ENCODE measurements at places on chromosomes 3 and 15.

- DNase-seq: no peak
Measured at GRCh38 chr3:1326546-1326945, 233.7 kb downstream of the CNTN6 start.

GRCh38 chr15:57281321-57281720, 95.0 kb upstream of the CGNL1 start:
- DNase-seq: no peak

DNA sequence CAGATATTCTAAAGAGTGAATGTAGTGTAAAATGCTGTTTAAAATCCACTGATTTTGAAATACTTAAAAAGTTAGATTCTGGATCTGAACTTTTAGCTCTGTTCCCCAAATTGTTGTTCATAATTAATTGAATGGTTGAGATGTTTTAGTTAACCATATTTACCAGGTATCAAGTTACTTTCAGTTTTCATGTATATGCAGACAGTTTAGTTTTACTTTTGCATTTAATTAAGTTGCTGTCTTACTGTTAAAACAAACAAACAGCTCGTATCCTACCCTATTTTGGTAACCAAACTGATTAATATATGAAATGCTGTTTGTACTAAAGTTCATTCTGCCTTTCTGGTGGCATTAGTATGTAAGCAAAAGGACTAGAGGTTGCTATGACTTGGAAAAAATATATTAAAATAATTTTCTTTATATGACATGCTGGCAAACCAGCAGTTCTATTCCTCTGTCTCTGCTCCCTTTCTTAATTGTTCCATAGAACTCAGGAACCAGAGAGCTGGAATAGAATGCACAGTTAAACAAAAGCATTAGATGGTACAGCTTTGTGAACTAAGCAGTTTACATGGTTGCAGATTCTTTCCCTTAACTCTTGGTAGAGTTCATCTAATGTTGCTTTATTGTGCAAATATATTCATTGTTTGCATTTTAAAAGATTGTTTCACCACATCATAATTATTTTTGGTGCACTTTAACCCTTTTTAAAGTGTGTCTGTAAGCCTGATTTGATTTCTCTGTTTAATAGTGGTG, 39.5 kb upstream of the SCAANT1 start:
- DNase-seq: no peak

DNA sequence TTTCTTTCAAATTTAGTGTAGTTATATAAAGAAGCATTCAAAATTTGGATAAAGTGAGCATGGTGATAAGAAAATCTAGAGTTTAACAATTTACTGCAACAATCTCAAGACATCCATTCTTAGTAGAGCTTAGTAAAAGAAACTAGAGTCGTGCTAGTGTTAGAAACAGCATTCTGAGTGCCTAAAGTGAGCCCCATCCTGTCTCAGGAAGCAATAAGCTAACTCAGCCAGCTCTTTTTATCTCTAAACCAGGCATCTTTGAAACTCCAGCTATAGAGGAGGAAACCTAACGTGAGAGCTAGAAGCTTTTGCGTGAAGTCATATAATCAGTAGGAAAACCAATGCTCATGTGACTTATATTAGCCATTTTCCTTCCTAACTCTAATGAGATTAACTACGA, 1187.1 kb upstream of the EPHA6 start:
- DNase-seq: no peak

DNA sequence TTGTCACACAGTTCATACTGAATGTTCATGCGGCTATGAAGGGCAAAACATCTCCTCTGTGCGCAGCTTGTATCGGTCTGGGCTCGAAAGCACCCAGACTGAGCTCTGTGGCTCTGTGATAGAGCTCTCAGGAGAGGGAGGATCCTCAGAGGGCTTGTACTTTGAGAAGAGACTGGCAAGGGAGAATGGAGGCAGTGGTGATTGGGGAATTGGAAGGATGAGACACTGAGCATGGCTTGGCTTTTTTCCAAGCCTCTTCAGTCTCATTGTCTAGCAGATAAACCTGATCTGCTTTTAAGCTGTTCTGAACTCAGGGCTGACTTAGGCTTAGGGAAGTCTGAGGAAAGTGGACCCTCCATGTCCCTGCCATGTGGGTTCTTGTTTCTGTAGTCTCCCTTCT, 43.0 kb downstream of the RAD54L2 start:
- DNase-seq: no peak

DNA sequence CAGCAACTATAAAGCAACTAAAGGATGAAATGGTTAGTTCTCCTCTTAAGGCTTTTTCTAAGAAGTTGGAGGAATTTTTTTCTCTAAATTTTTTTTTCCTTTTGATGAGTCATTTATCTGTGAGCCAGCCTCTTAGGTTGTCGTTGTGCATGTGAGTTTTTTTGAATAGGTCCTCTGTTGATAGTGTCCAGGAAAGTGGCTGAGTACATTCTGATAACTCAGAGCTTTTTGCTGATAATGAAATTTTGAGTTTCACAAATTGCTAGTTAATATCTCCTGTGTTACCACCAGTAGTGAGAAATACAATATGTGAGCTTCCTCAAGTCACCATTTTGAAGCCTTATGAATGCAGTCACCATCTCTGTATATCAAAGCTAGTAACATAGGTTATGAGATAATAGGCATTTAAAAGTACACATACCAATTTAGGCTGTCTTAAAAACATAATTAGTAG, 7.1 kb upstream of the LXN start:
- DNase-seq: no peak

- DNase-seq: no peak
Measured at GRCh38 chr15:71088683-71089082, 26.6 kb upstream of the THSD4 start.

- DNase-seq: no peak
Measured at GRCh38 chr3:135987661-135988060, 22.1 kb downstream of the PPP2R3A start.

DNA sequence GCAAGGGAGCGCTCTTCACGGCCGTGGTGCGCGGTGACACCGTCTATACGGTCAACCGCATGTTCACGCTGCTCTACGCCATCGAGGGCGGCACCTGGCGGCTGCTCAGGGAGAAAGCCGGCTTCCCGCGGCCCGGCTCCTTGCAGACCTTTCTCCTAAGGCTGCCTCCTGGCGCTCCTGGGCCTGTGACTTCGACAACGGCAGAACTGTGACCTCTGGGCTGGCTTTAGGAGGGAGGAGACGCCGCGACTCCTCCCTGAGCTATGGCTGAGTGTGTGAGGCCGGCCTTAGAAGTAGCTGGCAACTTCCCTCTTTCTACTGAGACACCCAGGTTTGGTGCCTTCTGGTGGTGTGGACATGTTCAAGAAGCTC, 1.4 kb downstream of the KBTBD13 start:
- DNase-seq: peak; percentile 65

GRCh38 chr3:72888546-72889309, 882 bp downstream of the GXYLT2 start:
- DNase-seq: no peak

DNA sequence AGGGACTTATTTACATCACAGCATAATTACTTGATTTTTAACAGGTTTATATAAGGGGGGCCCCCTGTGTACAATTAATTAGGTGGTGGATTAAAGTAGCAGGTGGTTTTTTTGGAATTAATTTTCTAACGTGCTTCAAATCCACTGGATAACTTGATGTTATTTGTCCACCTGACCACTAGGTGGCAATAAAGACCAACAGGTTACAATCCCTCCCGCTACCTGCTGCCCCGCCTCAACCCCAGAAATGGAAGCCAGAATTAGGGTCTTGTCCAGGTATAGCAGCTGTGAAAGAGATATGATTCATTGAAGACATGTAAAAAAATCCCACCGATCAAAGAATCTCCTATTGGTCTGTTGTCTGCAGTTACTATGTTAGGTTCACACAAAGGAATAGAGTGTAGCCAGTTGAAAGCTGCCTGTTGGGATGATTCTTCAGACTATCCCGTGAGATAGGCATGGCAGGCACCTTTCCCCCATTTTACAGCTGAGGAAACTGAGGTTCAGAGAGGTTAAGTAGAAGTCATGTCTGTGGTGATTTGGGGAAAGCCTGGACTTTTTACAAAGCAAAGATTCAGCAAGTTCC, 44.0 kb downstream of the MFSD1 start:
- peak; percentile 24 for DNase-seq

DNA sequence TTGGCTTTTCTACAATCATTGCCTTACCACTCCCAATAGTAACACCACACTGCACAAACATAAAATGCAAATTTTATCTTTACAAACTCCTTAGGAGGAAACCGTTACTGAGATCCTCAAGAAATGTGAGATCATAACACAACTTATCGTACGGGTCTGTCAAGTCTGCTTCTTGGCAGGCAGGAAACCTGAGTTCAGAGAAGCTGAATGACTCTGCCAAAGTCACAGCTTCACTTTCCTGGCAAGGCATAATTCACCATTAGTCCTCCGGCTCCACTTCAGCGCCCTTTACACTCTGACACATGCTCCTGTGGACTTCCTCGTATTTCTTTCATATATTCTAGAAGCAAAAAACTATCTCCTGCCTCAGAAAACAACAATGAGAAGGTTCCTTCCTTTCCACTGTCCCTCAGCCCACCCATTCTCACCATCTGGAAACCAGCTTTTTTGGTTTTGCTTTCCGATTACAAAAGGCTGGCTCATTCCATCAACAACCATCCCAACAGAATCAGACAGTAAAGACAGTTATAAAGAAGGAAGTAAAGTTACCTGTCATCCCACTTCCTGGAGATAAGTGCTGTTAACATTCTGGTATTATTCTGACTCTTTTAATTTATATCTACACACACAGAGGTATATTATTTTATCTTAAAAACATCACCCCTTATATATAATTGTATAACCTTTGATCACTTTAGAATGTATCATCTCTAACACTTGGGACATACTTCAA, 223.4 kb downstream of the STT3B start:
- peak; percentile 11 for DNase-seq

DNA sequence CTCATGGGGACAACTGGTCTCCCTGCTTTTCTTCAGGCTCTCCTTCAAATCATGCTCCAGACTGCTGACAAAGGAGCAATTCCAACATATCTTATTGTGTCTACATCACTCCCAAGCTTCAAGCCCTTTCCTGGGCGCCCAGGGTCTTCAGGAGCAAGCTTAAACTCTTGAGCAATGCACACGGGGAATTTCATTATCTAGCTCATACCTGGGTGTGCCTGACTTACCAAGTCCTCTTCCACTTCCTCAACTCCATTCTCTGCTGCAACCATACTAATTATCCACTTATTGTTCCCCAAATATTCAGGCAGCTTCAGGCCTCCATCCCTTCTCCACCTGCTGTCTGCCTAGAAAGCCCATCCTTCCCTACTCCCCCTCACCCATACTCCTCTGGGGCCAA, 50.6 kb downstream of the B3GNT5 start:
- DNase-seq: no peak

DNA sequence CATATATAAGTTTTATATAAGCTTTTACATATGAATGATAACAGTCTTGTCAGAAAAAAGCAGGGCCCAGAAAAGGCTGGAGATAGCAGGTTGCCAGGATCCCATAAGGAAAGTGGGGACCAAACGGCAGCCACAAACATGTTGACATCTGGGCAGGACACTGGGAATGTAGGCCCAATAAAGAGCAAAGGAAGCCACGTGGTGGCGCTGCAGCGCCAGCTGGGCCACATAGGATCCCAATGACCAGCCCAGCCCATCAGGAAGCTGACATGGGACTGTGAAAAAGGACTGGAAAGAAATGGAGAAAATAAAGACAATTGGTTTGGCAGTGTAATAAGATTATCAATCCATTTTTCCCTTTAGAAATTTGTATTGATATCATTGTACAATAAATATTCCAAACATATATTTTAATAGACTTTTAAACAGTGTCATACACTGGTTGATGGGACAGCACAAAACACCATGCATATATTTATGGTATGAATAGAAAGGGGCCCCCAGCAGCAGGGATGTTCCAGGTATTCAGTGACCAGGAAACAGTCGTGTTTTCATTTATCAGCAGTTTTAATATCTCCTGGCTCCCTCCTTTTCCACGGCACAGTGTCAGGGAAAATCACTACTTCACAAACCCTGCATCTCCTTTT, 89.0 kb upstream of the STRIT1 start:
- peak; percentile 25 for DNase-seq

DNA sequence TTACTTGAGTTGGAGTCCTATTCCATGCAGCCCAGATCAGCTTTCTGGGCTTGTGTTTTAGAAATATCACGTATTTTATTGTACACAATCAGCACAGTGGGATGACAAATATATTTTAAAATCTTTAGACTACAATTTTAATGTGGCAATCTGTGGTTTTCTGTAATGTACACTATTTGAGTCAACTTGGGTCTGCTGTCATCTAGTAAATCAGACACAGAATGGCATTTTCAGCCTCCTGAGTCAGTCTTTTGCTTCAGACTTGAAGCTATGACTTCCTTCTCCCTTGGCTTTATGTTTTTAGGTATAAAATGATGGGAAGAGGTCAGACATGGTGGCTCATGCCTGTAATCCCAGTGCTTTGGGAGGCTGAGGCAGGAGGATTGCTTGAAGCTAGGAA, 232.1 kb downstream of the NECTIN3 start:
- no peak for DNase-seq

DNA sequence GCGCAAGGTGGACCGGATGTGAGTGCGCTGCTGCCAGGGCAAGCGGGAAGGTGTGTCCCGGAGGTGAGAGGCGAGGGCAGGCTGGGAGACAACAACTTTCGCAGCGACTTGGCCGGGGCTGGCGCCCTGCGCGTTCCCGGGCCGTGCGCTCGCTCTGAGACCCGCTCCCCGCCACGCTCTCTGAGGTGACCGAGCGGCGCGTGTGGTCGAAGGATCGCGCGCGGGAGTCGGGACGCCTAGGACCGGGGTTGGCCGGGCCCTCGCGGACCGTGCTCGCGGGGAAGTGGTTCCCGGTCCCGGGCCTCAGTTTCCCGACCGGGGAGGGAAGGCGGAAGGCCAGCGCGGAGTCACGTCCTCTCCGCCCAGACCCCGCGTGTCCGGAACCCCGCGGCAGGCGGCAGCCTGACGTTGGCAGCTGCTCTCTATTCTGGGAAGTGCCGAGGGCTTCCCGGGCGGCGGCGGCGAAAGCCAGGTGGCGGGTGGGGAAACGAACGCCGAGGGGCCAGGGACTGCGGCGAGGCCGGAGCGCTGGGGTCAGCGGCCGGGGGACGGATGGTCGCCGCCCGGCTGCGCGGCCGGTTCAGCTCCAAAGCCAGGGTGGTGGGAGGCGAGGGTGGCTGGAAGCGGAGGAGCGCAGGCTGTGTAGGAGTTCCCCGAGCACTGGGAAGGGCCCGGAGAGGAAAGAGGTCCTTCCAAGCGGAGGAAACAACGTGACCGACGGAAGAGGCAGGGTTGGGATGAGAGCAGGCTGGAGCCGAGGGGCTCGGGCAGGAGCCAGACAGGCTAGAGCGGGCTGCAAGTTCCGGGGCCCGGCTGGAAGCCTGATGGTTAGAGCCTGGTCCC, 1.0 kb upstream of the IGF2BP2 start:
- DNase-seq: peak; percentile 53

DNA sequence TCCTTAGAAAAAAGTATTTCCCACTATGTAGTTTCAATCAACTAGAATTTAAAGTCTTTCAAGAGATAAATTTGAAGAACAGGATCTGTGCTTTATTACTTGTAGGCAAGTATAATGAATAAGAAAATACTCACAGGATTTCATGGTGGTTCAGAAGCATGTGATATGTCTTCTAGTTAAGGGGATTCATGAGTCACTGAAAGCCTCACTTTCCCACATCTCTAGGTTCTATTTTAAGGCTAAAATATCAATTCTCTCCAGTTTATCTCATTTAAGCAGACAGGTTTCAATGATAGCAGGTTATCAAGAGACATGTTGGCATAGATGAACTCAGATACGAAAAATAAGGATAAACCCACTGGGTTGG, 437.8 kb upstream of the BCHE start:
- DNase-seq: no peak

GRCh38 chr3:82736696-82737277, 975.3 kb upstream of the GBE1 start:
- DNase-seq: no peak

All from stimulated activated naive CD8-positive, alpha-beta T cell treated with anti-CD3 and anti-CD28 coated beads, Interleukin-15, Interleukin-2, amounts not matched to agents 100 U/mL and 50 U/mL, for 24 hours (primary cell).